ENCODE measurements at places on chromosomes 12 and 14. TPM values are rescaled to one million over a fixed set of nuclear protein-coding genes. Genes with fewer than 3 reads are reported as not detected.

Gene RBM19
- total RNA-seq, result 74.1 TPM

Gene TMEM63C
- 1.7 TPM for total RNA-seq

Gene DPPA3
- total RNA-seq, result not detected

Gene POTEM
- not detected for total RNA-seq

Gene TMEM119
- 0.24 TPM for total RNA-seq

Gene PMCH
- not detected for total RNA-seq

Gene SIX4
- total RNA-seq, result 0.17 TPM

Gene ASPG
- not detected for total RNA-seq

Data from activated CD4-positive, alpha-beta memory T cell treated with anti-CD3 and anti-CD28 coated beads for 36 hours (primary cell).